Activated CD8-positive, alpha-beta T cell treated with anti-CD3 and anti-CD28 coated beads for 36 hours (primary cell): ENCODE measurements at places on chromosomes 2 and 18.

GRCh38 chr2:98175811-98176210 lies 88.8 kb downstream of the VWA3B start:
- DNase-seq: peak; percentile 41

DNA sequence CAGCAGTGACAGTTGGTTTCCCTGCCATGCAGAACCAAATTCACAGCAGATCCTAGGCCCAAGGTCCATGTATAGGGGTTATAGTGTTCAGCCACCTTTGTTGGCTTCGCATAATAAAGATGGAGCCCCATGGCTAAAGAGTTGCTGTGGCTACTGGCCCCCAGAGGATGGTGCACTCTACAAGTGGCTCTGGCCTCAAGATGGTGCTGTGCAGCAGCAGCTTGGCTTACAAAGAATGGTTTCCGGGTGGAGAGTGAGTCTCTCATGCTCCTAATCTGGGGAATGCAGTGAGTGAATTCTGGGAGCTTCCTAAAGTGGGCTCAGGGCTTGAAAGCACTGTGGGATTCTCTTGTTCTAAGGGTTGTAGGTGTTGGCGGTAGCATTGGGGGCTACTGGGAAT lies 1199.7 kb downstream of the CNTNAP5 start:
- no peak for DNase-seq

- DNase-seq: no peak
Observed at GRCh38 chr2:28633746-28634145, 117.9 kb upstream of the PPP1CB start.

DNA sequence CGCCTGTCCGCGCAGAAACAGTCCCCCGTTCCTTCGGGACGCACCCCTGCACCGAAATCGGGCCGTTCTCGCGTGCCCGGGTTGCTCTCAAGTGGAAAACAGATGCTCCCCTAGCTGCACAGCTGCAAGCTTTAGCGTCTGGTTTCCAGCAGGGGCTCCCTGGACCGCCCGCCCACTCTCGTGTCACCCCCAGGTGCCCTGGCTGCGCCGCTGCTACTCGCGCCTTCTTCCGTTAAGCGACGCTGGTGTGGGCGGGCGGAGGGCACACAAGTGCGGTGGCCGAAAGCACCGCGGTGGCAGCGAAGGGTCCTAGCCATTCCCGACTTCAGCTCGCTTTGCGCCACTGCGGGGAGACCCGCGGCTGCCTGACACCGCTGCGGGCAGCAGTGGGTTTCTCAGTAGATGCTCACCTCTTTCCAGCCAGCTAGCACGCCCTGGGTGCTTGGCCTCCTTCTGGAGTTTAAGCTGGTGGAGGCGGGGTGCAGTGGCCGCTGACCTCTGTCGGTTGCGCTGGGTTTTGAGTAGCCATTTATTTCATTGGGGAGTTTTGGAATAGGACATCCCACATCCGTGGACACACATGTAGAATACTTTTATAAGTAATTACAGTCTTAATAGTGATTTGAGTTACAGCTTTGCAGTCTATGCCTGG lies 806 bp downstream of the ZNF407 start:
- peak; percentile 90 for DNase-seq

- no peak for DNase-seq
Observed at GRCh38 chr2:145592361-145592760, 1072.4 kb upstream of the ZEB2 start.

GRCh38 chr2:65340898-65341681 lies 91.3 kb downstream of the SPRED2 start:
- DNase-seq: no peak

GRCh38 chr18:53739700-53740099 lies 484.8 kb downstream of the MBD2 start:
- no peak for DNase-seq

DNA sequence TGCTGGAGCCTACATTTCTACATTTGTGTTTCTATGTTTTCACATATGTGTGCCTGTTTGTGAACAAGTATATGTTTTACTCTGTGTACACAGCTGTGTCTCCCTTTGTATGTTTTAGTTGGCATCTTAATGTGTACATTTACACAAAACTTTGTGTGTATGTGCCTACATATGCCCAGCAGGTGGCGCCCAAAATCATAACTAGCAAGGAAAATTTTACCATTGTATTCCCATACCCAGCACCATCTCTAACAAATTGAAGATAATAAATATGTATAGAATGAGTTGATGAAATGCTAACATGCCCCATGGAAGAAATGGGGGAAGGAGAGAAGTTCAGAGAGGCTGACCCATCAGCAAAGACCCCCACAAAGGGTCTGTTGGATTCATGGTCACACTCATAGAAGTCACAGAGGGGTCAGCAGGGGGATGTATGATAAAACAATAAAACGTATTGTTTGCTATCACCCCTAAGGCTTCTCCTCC lies 48.1 kb downstream of the PKDCC start:
- DNase-seq: peak; percentile 88

DNA sequence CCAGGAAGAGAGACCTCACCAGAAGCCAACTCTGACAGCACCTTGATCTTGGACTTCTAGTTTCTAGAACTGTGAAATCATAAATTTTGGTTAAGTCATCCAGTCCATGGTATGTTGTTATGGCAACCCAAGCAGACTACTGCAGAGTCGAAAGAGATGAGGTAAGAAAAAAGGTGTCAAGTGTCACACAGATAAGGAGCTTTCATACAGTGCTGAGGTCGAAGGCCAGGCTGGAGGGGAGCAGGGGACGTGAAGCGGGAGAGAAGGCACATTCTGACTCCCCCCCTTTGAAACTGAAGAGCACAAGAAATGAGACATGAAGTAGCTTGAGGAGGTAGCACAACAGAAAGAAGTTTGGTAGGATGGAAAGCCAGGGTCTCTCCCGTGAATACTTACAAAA lies 110.4 kb downstream of the ALK start:
- DNase-seq: no peak

GRCh38 chr2:43169099-43169945 lies 57.1 kb downstream of the ZFP36L2 start:
- peak; percentile 80 for DNase-seq

DNA sequence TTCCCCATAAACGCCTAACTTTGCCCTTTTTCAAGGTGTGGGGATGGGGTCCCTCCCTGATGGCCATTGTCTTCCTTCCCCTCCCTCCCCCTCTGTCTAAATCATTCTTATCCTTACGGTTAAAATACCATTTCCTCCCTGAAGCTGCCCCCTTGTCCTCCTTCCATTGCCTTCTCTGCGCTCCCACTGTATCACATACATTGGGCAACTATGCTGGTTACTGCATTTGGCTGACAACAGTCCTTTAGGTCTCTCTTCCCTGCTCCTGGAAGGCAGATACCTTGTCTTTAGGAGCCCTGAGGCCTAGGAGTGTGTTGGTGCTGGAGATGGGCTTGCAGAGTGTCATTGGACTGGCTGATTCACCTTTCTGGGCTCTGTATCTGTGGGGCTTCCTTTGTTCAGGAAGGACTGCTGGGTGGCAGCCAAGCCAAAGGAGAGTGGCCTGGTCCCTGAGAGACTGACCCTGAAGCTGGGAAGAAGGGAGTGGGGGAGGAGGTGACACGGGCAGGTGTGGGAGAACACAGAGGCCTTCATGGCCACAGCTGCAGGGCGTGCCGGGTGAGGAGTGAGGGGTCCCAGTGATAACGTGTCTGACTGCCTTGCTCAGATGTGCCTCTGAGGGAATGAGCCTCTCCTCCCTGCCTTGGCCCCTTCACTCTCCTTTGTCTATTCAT lies 2.2 kb downstream of the WNT6 start:
- DNase-seq: no peak

- DNase-seq: no peak
Observed at GRCh38 chr2:194116861-194117260, 1540.2 kb upstream of the SLC39A10 start.

GRCh38 chr2:45330637-45331409 lies 280.2 kb downstream of the SRBD1 start:
- DNase-seq: no peak

- peak; percentile 4 for DNase-seq
Observed at GRCh38 chr2:164620873-164621763, at the start of gene GRB14. TSS of gene GRB14 (minus strand) at chr2:164621482. CDS start at chr2:164621309, 173 bp downstream.

DNA sequence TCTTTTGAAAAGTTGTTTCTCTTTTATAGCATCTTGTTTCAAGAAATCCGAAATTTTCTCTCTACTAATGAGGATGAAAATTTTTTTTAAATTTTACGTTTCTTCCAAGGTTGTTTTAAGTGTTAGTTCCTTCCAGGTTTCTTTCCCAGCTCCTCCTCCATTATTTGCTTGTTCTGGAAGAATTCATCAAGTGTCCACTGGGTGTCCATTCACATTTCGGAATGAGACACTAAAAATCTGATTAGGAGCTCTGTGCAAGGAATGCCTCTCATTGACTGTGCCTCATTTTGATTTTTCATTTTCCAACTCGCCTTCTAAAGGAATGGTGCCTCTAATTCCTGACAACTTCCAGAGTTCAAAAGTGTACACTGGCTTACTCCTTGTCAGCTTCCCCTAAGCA lies 6.1 kb downstream of the SP100 start:
- DNase-seq: no peak

- DNase-seq: no peak
Observed at GRCh38 chr2:95346231-95346737, 49.1 kb downstream of the KCNIP3 start.

DNA sequence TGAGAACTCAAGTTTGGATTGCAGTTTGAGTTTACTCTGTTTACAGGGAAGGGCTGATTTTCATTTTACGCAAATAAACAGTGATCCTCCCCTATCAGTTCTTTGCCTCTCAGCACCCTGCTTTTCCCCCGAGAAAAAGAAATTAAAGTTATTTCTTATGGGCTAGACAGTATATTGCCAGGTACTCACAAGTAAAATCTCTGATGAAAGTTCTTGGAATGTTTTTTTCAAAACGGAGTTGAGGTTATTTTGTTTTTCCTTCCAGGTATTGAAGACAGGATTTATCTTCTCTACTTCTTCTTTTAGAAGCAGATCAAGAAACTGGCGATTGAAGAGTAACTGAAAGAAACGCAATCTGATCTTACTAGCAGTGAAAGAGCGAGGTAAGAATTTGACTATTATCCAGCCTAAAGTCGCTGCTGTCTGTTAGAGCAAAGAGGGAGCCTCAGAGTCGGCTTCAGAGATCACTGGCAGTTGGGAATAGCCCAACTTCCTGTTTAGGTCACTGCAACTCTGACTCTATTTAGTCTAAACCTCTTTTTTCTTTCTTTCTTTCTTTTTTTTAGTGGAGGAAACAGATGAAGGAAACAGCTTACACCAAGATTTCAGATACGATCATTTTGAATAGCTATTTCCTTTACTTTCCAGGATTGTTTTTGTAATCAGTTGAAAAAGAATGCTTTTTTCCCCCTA lies at the start of gene TFPI:
Gene TFPI (minus strand): TSS at position 425 of the 693 bp plus-strand sequence. CDS start 50,667 bp downstream, outside the sequence.
- no peak for DNase-seq

DNA sequence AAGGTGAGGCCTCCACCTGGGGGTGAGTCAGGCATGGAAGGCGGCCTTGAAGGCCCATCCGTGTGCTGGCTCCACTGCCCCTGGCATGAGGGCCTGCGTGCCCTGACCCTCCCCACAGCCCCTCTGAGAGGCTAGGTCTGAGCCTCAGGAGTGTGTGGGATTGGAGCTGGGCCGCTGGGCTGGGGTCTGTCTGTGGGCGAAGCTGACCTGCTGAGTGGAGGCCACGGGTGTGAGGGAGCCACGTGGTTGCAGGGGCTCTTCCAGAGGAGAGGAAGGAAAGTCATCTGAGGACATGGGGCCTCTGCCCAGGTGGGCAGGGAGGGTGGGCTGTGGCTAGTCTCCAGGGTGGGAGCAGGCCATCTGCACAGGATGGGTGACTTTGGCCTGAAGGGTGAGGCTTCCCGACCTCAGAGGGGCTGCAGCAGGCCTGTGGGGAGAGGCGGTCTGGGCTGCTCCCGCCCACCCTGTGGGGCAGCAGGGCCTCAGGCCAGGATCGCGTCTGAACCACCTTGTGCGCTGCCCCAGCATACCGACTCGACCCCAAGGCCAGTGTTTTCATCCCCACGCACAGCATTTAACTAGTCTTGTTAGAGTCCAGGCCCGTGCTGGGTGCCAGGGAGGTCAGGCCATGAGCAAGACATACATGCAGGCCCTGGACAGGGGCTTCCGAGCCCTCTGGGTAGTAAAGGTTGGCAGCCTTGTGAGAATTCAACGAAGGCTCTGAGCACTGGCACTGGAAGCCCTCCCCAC lies 11.2 kb downstream of the ARHGEF4 start:
- no peak for DNase-seq

DNA sequence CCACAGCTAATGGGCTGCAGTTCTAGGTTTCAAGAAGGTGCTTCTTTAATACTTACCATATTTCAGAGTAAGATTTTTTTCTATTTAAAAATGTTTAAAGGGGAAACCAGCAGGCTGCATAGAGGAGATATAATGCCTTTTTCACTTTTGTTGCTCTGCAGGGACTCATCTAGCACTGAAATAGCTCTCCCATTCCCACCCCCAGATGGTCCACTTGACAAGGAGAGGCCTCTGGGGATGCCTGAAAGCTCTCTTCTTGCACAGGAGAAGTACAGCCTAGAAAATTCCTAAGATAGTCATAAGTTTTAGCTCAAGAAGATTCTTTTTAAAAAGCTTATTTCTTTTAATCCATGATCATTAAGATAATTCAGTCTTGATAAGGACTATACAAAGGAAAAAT lies 126.4 kb downstream of the CDH2 start:
- DNase-seq: no peak

DNA sequence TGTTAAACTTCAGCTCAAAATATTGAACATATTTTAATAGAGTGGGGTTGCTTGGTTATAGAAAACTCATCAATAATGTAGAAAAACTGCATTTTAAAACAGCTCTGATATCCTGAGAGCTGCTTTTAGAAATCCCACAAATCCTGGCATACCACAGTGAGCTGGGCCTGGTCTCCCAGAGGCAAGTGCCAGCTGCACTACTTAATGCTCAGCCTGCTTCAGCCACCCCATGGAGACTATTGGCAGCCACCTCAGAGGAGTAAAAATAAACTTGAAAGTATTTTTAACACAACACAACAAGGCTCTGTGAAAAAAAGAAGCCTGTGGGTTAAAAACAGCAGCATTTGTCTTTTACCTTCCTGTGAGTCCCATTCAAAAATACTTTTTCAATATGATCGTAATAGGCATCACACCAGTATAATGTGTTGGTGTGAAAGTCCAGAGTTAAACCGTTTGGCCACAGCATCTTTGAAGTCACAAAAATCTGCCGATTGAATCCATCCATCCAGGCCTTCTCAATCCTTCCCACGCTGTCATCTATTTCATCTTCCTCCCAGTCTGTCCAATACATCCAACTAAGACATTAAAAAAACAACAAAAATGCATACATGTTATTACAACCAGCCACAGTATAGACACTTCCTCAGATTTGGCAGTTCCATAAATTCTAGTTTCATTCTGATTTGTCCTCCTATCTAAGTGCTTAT lies 1115.3 kb downstream of the LRP1B start:
- DNase-seq: no peak

GRCh38 chr2:45068571-45069140 lies 59.4 kb upstream of the SIX2 start:
- DNase-seq: no peak

DNA sequence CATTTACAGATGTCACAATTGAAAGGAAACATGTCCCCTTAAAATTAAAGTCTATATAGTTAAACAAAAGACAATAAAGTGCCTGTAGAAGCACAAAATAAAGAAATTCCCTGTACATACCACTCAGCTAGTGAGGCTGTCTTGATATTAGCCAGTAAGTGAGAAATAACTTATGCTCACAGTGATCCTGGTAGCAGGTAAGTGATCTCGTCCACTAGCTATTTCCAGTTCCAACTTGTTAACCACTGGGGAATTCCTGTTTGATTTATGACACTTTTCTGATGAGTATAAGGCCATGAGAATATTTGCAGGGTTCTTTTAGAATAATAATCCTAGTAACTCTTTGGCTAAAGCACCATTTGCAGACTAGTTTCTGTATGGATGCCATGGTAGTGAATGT lies 127.9 kb upstream of the PGAP1 start:
- no peak for DNase-seq
